ENCODE measurements at places on chromosomes 13 and 19.

GRCh38 chr19:58067240-58067912 lies 8.3 kb downstream of the ZNF135 start:
- no peak for DNase-seq

DNA sequence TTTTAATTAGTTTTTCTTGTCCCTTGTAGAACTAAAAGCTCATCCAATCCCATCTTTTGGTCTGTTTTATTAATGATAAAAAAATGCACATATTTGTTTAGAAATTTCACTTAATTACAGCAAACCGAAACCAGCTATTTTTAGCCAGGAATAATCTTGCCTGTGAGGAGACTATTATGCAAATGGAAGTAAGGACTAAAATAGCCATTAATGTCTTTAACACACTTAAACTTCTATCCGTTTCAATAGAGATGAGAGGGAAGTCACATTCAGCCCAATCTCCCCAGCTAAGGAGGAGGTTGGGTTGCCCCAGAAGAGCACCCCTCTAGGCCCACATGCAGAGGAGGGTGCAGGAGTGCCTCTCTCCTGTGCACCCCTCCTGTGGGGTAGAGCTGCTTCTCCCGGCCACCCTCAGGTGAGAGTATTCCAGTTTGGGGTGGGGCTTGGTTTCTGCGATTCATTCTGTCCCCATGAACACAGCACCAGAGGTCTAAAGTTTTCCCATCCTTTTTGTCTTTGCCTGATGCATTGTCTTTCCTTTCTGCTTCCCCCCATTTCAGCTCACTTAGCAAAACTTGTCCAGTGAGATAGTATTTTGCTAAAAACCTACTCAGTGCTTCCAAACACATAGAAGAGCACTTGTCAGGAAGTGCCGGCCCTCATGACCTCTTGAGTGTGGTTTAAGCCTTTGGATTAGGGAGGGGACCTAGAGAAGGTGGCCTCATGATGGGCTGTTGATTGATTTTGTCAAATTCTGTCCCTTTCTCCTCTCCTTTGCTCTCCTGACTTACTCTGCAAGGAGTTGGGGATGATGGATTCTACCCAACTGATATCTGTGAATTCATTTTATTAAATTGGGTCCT lies 28.2 kb downstream of the FGF9 start:
- DNase-seq: no peak

DNA sequence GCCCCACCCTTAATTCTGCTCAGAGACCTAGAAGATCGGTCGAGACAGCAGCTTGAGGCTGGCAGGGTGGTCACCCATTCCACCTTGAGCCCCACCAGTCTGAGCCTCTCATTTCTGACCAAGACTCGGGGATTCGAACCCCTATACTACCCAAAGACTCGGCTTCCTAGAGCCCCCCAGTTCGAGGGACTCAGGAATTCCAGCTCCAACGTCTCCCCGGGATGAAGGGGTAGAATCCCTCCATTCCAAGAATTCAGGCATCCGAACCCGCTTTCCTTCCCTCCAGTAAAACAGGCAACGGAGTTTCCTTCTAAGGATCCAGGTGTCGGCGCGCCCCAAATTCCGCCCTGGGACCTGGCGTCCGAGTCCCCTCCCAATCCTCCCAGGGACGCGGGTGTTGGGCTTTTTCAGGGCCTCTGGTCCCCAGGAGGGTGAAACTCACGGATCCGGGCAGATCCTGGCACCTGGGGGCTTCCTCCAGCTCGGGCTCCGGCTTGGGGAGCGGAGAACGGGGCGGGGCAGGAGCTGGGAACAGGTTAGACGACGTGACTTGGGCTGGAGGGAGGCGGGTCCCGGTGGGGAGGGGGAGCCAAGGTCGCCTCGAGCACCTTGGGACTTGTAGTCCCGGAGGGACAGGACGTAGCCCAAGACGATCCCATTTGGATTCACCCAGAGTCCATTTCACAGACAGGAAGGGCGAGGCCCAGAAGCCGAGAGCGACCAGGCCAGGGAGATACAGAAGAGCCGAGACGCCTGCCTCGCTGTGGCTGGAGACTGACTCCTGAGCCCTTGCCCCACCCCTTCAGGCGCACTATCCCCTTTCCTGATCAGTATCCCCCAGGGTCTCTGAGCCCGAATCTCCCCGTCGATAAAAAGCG lies at the start of gene PPP1R13L:
Gene PPP1R13L, minus strand, starts transcription at position 513 of the 878 bp plus-strand sequence. CDS start 6,751 bp downstream, outside the sequence.
- DNase-seq: peak; percentile 53

DNA sequence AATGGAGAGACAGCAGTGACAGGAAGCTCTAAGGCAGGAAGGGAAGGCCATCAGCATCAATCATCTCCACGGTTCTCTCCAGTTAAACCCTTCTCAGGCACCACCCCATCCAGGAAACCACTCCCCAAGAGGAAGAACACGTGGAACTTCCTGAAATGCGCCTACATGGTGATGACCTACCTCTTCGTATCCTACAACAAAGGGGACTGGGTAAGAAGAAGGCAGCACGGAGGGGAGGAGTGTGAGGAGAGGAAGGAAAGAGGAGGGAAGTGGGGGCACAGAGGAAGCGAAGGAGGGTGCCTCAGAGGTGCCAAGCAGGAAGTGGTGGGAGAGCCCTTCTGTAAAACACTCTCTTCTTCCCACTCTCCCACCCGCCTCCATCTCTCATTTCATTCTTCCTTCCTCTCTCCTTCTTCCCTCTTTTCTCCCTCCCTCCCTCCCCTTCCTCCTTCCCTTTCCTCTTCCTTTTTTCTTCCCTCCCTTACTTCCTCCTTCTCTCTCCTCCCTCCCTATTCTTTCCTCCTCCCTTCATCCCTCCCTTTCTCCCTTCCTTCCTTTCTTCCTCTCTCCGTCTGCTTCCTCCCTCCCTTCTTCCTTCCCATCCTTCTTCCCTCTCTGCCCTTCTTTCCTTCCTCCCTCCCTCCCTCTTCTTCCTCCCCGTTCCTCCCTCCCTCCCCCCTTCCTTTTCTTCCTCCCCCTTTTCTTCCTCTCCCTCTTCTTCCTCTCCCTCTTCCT lies 12.6 kb downstream of the ZSCAN5A start:
- DNase-seq: no peak

DNA sequence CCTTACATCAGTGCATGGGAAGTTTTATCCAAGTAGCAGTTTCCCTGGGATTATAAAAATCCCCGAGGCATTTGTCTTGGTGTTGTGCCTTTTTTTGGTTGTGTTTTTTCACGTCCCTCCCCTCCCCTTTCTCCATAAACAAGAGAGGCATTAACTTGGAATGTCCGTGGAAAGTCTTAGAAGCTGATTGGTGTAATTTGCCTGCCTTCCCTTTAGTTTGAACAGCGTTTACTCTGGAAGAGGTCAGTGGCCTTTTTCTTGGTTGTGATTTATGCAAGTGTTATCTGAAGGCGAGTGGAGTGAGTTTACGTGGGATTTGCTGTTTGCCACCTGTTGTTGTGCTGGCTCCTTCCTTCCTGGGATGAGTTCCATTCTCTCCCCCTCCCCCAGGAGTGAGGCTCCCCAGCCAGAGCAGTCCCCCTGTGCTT lies 7.2 kb downstream of the ACTN4 start:
- no peak for DNase-seq

DNA sequence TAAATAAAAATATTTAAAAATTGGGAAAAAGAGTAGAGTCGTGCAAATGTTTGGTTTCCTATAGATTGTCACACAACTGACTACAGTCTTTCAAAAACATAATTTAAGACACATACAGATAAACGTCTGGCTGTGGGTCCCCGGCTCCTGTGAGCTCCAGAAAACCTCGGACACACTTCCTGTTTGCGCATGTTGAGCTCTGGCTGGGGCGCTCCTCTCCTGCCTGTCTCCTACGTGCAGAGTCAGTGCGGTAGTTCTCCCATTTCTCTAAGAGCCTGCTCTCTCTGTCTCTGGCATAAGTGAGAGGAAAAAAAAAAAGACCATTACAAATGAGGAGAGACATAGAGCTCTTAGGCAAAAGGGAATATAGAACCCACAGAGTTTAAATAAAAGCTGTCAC lies 128.2 kb upstream of the OBI1 start:
- no peak for DNase-seq

DNA sequence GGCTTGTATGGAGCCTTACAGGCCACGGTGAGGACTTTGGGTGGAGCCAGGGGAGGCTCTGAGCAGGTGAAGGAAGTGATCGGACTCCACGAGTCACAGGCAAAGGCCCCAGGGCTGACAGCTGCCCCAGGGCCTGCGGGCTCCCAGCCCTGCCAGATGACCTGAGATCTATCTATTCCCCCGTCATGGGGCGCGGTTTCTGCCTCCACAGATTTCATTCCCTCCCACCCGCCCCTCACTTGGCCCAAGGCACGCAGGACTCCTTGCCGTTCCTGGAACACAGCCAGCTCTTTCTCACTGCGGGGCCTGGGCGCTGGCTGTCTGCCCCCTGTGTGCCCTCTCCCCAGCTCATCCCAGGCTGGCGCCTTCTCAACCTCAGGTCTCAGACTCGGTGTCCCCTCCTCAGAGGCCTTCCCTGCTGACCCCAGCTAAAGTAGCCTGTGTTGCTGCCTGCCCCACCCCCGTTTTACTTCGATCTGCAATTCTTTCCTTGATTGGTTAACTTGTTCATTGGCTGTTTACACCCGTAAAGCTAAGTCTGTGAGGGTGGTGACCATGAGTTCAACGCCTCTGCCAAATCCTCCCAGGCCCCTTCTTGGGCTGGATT lies 13.9 kb upstream of the PAK4 start:
- no peak for DNase-seq

DNA sequence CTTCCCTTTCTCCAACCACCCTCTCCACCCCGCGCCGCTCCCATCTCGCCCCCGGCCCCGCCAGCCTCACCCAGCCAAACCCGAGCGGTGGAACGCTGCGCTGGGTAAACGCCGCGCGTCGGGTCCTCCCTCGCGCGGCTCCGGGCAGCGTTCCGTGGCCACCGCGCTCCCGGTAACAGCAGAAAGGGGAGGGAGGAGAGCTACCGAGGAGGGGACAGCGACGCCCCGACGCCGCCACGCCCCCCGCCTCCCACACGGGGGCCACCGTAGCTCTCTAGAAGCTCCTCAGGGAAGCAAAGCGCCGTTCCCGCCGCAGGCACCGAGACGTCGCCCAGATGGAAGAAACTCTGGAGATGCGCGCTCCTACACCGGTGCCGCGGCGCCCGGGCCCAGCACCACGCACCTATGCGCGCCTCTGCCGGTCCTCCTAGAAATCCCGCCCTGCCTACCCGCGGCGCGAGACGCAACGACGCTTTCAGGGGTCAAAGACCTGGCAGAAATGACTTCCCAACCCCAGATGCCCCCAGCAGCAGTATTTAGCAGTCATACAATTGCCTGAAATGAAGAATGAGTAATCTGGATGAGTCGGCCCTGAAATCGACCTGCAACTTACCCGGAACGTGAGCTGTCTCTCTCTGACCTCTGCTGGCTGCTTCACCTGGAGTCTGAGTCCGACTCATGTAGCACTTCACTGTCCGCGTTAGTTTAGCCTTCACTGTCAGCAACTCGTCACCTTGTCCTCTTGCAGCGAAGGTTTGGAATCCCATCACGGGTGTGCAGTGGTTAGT lies at the start of gene RUBCNL:
Gene RUBCNL, minus strand, starts transcription at position 189 of the 788 bp plus-strand sequence. CDS start 14,777 bp downstream, outside the sequence.
- DNase-seq: peak; percentile 43

DNA sequence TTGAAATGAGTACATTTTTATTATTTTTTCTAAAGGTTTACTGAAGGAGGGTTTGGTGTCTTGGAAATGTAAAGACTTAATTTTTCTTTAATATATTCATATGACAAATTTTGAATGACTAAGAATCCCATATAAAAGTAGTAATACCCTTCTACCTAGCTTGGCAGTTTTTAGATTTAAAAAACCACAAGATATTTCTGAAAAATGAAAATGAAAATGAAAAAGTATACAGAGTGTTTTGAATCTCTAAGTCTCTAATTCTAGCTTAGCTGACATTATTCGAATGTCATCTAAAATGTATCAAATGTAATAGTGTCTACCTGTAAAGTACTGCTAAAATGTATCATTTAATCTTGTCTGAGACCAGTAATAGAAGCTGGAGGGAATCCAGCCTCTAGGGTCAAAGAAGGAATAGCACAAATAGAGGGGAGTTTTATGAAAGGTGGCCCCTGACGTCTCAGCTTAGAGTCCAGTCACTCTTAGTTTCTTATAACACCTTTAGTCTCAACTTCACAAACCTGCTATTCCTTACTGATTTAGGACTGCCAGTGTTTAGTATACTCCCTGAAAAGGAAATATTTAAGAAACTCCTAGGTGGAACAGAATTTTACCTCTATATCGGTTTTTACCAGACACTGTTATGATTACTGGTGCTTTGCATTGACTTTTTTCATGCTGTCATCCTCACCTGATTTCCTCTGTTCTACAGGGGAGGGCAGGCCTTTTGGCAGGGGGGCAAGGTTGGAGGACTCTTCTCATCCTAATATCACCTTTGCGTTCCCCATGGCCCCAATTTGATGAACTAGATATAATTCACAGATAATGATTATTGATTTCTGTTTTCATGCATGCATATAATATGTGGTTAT lies 16.2 kb upstream of the MIR17HG start:
- no peak for DNase-seq
